ENCODE measurements at places on chromosomes 2 and 18.

- DNase-seq = no peak
Observed at GRCh38 chr18:61189376-61189775, 143.9 kb upstream of the CDH20 start.

GRCh38 chr2:240874715-240875227, 6.1 kb downstream of the AGXT start:
- DNase-seq = no peak

DNA sequence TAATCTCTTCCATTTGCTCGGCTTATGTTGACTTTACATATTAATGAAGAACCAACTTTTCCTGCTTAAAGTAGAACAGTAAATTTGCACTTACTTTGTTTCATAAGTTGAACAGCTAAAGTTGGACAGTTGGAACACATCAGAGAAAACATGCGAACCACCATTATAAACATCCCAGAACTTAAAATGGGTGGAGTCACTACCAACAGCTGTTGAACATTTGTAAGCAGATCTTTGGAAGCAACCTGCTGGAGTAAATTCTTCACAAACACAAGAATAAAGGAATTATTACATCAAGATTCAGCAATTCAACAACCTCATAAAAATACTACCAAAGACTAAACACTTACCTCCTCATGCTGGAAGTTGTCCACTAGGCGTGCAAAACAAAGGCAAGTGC, 96.4 kb upstream of the DNER start:
- no peak for DNase-seq

DNA sequence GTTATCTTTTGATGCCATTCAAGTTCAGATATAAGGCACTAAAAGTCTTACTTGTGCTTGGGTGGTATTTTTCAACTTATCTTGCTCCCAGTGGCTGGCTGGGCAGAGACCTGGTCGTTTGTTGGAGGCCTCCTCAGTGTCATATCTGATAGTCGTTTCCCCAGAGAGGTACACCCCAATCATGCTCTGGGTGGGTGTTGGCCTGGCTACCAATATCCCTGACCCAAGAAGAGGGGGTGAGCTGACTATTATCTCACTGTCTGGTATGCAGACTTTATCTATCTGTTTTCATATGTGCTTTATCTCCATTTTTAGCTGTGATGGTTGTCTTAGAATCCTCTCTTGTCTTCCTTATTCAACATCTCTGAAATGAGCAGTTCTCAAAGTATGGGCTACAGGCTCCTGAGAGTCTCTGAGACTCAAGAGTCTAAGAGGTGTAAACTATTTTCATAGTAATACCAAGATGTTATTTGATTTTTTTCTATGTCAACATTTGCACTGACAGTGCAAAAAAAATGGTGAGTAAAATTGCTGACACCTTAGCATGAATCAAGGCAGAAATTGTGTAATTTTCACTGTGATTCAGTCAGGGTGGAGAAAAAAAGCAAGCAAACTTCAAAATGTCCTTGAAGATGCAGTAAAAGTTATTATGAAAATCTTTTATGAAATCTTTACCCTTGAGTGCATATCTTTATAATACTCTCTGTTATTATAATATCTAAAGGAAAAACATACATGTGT, 12.3 kb upstream of the PLEK start:
- no peak for DNase-seq

GRCh38 chr18:61502472-61502871, 169.2 kb downstream of the CDH20 start:
- DNase-seq = no peak
